ENCODE measurements at places on chromosomes 13 and 19.

DNA sequence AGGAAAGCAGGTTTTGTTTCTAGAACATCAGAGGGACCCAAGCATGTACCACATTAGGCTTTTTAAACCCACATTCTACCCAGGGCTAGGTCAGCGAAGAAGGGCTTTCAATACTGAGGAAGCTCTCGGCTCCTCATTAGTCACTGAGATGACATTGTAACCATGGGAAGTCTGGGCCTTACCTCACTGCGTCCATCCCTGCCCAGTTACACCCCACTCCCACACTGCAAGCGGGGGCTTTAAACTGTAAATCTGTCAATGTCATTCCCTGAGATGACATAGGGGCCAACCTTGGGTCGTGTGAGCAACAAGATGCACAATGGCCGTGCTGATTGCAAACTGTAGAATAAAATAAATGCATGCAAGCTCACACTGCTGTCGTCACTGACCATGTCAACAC, 21.7 kb upstream of the TFDP1 start:
- no peak for DNase-seq

DNA sequence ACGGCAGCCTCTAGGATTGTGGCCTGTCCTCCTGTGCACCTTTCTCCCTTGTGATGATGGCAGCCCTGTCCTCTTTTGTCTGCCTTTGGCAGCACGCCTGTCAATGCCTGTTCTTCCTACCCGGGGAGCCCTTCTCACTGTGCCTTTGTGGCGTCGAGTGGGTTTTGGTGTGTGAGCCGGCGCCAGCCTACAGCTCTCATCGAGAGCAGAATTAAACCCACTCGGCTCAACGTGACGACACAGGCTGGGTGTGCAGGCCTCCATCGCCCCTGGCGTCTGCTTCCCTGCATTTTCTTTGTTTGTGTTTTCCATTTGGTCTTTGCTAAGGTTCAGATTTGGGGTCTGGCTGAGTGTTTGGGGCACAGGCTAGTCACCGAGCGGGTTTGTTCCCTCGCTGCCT, 34.4 kb downstream of the AP1M1 start:
- no peak for DNase-seq

- DNase-seq = peak; percentile 70
Observed at GRCh38 chr13:93859716-93860115, 619.8 kb downstream of the DCT start.

DNA sequence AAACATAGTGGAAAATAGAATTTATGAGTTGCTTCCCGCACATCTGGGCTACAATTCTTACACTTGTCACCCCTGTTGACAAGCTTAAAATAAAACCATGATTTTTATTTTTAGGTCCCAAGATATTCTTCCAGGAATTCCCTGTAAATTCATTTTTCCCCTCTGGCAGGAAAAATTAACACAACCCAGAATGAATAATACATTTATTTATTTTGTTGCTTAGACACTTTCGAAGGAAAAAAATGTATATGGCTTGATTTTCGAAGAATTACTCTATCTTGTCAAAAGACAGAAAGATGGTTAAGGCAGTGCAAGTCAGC, 74.4 kb downstream of the LHFPL6 start:
- peak; percentile 45 for DNase-seq
